ENCODE measurements at places on chromosomes 11 and 22.

DNA sequence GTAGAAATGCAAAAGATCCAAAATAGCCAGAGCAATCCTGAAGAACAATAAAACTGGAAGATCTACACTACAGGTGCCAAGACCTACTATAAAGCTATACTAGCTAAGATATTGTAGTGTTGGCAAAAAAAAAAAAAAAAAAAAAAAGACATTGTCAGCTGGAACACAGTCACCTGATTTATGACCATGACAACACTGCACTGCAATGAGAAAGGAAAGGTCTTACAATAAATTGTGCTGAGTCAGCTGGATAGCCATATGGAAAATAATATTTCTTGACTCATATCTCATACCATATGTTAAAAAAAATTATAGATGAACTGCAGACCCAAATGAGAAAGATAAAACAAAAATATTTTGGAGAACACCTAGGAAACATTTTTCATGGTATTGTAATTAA lies 3.1 kb upstream of the PANX3 start:
- no peak for DNase-seq

- DNase-seq: no peak
Measured at GRCh38 chr11:86150847-86151173, 81.9 kb upstream of the PICALM start.

DNA sequence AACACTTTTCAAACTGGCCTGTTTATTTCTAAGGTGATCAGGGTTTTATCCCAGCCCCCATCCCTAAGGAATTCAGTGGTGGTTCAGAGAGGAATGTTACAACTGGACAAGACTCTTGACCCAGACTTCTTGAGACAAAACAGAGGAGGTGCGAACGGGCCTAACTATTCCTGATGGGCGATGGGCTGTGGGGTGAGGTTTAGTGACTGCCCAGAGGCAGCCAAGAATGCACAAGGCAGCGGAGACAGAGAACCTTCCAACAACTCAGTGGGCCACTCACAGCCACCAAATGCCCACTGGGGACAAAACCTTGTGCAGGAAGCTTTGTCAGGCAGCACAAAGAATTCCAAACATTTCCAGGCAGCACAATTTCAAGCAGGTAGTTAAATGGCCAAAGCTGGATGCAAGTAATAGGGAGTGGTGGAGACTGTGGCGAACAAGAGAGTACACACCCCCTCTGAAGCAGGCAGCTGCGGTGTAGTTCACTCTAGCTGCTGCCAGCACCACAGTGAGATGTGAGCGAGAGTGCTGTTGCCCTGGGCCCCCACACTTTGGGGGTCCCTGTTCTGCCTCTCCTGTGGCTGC lies 29.2 kb downstream of the SCUBE1 start:
- DNase-seq: no peak

GRCh38 chr22:36684841-36685240 lies 18.7 kb downstream of the CACNG2 start:
- DNase-seq: no peak

GRCh38 chr11:61976420-61976800 lies 9.0 kb upstream of the FTH1 start:
- no peak for DNase-seq

GRCh38 chr11:108518581-108518980 lies 20.4 kb upstream of the POGLUT3 start:
- no peak for DNase-seq

DNA sequence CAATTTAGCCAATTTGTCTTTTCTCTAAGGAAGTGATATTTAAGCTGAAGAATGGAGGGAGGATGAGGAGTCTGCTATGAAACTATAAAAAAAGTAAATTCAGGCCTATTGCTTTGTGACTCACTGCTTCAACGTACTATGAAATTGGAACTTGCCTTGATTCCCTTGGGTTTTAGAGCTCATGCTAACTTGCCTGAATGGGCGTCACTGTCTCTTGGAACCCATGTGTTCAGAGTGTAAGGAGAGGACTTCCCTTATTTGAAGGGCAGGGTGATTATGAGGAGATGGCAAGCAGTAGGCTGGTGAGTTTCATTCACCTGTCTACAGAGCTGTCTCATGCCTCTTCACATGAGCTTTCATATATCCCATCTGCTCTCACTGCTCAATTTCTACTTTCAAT lies 28.7 kb upstream of the WT1 start:
- DNase-seq: no peak

DNA sequence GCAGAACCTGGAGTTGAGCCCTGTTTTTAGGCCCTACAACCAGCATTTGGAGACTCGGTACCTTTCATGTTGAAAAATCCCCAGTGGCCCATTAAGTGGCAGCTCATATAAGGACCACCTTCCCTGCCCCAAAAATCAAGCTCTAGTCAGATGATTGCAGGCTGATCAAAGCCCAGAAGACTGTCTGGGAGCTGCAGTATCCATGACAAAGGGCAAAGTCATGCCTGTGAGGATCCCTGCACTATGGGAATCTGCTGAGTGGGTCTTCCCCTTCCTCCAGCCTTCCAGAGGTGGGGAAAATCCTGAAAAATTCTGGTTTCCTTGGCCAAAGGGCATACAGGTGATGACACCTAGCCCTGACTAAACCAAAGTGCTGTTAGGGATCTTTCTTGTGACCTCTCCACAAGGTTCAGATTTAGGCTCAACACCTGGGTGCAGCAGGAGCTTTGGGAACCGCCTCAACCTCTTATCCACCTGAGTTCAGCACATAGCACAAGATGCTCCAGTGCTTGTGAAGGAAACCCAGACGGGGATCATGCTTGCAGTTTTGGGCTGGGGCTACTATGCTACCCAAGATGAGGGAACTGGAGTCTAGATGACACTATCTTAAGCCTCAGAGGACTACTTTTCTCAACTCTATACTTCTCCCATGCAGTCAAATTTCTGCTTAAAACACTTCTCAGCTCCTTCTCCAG lies 1.2 kb upstream of the TRIM3 start:
- no peak for DNase-seq

DNA sequence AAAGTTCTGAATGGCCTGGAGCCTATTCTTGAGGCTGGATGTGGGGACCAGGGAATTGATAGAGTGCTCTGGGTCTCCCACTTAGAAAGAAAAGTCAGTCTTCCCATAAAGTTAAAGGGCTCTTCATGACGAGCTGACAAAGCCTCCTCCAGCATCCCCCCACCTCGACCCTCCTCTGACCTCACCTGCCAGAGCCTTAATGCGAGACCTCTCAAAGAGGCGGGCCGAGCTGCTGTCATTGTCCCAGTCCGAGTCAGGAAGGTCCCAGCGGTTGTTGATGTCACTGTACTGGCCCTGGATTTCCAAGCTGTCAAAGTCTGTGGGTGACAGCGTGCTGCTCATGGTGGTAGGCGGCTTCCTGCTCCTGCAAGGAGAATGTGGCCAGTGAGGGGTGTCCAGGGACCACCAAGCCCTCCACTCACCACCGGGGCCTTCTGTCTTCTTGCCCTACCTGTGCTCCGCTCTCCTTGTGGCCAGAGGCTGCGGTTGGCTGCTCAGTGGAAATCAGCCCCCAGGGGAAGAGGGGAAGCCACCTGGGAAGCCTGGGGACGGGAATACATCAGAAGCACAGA lies 8.0 kb downstream of the SPTBN2 start:
- DNase-seq: no peak

DNA sequence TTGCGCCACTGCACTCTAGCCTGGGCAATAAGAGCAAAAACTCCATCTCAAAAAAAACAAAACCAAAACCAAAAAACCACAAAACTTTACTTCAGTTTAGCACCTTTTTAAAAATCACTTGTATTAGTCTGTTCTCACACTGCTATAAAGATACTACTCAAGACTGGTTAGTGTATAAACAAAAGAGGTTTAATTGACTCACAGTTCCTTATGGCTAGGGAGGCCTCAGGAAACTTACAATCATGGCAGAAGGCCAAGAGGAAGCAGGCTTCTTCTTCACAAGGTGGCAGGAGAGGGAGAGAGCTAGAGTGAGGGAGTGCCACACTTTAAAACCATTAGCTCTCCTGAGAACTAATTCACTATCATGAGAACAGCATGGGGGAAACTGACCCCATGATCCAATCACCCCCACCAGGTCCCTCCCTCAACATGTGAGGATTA lies 261.3 kb downstream of the TMEM135 start:
- DNase-seq: no peak

GRCh38 chr11:65488273-65489034 lies 10.4 kb upstream of the MALAT1 start:
- no peak for DNase-seq

DNA sequence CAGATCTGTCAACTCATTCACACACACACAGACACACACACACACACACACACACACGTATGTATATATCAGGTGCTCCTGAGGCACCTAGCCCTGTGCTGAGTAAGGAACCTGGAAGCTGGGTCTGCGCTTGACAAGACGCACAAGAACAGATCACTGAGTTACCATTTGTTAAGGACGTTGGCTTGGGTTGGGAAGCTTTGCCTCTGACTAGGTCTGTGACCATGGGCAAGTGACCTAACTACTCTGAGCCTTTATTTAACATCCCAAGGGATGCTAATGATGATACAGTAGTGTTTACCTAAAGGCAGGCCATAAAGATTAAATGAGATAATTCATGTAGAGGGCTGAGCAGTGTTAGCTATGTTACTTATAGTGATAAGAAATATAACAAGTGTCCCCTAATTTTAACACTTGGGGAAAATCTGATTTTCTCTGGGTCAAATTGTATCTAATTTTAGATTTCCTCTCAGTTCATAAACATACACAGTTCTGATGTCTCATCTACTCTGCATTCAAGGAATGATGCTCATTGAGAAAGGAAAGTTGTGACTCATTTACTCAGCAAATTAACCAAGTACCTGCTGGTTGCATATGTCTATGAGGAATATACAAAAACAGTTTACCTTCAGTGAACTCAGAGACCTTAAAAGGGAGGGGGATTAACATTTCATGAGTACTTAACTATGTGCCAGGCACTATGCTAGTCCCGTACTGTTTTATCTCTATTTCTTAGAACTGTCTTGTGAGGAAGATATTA lies 13.6 kb downstream of the RNF185 start:
- no peak for DNase-seq

DNA sequence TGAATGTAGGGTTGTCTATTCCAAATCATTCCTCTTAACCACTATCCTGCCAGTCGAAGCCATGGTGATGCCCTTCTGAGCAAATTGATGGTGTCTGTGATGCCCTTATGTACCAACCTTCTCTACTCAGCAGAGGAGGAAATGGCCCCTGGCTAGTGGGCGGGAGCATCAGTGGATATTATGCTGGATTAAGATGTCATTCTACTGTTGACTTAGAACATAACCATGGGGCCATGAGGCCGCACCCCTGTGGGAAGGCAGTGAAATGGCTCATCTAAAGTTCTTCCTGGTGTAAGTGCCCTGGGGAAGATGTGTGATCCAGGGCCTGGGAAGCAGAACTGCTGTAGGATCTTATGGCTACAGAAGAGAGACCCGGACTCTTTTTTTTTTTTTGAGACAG lies 20.7 kb upstream of the P2RY2 start:
- DNase-seq: no peak

DNA sequence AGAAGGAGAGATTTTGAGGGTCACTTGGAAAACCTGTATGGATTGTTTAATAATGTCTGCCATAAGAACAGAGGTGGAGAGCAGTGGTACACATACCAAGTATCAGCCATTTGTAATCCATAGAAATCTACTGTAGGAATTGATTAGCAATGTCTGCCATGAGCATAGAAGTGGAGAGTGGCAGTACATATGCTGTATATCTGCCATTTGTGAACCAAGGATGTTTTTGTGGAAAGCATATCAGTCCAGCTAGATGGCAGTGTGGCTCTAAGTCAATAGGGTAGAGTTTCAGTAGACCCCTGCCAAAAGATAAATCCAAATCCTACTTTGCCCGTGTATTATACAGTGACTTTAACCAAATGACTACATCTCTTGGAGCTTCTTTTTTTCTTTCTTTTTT lies 82.9 kb upstream of the SEZ6L start:
- DNase-seq: no peak

DNA sequence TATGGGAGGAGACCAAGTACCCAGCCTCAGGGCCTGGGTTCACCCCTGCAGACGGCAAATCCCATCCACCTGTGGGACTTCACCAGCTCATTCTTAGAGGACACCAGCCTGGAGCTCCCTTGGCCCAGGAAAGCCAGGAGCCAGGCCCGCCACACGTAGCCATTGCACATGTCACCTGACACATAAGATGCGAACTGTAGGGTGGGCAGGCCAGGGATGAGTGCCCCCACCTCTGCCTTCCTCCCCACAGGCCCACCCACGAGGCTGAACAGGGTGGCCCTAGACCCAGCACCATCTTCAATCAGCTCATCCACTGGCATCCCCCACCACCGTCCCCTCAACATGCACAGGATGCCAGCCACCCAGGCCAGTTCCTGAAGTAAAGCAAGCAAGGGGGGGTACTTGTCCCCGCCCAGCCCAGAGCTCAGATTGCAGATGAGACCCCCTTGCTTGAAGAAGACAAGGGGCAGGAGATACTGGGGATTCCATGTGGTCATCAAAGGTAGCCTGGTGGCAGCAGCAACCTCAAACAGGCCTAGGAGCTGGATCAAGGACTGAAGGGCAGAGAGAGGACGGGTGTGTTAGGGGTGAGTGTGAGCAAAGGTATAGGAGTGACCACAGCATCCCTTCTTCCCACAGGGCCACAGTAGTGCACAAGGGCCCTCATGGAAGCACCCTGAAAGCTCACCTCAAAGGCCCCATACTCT lies 45.6 kb downstream of the IGLL5 start:
- DNase-seq: no peak

DNA sequence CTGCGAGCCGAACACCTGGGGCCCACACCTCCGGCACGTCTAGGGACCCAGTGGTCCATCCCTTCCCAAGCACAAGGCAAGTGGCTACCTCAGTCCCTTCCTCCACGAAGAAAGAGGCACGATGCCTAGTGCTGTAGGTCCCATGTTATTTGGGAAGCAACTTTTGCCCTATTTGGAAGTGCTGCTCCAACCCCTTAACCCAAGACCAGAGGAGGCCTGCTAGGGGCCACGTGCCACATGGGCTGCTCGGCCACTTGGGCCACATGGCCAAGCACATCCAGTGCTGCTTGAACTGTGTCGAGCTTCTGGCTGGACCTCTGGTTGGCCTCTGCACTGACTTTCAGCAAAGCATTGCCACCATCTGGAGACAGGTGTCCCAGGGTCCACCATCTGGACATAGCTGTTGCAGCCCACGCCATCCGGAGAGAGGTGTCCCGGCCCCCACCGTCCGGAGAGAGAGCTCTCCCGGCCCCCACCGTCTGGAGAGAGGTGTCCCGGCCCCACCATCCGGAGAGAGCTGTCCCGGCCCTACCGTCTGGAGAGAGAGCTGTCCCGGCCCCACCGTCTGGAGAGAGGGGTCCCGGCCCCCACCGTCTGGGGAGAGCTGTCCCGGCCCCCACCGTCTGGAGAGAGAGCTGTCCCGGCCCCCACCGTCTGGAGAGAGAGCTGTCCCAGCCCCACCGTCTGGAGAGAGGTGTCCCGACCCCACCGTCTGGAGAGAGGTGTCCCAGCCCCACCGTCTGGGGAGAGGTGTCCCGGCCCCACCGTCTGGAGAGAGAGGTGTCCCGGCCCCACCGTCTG lies 6.5 kb upstream of the B4GALNT4 start:
- DNase-seq: no peak

DNA sequence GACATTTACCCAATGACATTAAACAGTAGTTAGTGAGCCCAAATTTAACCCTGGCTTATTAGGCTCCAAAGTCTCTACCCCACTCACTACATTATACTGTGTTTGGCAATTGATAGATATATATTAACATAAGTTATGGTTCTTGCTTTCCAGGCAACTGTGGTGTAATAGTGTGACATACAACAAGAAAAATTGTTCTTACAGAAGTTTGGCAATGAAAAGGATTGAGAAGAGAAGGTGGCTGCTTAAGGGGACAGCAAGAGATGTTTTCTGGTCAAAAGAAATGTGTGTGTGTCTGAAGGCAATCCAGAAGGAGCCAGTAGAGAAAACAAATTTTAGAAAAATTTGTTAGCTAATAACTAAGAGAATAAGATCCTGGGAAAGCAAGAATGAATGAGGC lies 132.4 kb downstream of the SWAP70 start:
- DNase-seq: no peak

GRCh38 chr11:57111619-57112018 lies 70.1 kb upstream of the LRRC55 start:
- DNase-seq: no peak

All from stimulated activated CD8-positive, alpha-beta memory T cell treated with anti-CD3 and anti-CD28 coated beads, Interleukin-2, amount 100 ng/mL, for 1 hour (primary cell).